Caco-2 (cell line): ENCODE measurements at places on chromosomes 7 and 10. TPM values are rescaled to one million over a fixed set of nuclear protein-coding genes. Genes with fewer than 3 reads are reported as not detected.

- no peak for DNase-seq
Observed at GRCh38 chr10:78437407-78437768, 403.7 kb downstream of the RPS24 start.

DNA sequence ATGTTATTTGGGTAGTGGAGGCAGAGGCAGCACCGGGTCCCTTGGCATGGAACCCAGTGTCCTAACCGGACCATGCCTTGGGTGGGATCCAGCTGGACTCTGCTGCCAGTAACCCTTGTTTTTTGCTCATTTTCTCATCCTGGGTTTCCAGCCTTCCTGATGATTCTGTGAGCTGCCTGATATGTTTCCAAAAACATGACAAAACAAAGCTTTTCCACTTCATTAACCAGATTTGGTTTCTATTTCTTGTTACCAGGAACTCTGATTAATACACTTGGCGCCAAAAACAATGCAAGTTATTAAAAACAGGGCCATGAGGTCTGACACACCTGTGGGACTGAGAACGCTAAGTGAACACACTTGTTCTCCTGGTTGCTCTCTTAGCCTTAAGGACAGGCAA, 32.8 kb upstream of the DLG5 start:
- DNase-seq, result no peak

The WIPF3 gene
- total RNA-seq, result 1.1 and 1.2 TPM in 2 replicates

The NXPH1 gene
- total RNA-seq, result 1.2 and 3.1 TPM in 2 replicates
